HL-60 (cell line): ENCODE measurements at places on chromosomes 11 and 22.

- DNase-seq = no peak
Measured at GRCh38 chr11:77147668-77148321, 19.7 kb downstream of the MYO7A start.

DNA sequence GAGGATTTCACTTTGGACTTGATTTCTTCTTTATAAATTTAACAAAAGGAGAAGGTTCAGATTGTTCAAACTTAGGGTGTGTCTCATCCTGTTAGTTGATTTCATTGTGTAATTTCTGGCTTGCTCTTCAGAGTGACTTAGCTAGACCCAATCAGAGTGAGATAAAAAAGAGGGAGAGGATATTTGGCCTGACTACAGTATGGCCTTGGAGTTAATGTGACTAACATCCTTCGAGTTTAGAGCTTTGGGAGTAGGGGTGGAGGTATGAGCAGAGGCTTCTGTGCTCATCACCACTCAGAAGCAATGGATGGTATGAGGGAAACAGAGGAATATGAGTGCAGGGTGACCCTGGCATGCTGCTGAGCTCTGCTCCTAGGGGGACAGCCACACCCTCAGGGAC lies 114.2 kb downstream of the ME3 start:
- DNase-seq = no peak

DNA sequence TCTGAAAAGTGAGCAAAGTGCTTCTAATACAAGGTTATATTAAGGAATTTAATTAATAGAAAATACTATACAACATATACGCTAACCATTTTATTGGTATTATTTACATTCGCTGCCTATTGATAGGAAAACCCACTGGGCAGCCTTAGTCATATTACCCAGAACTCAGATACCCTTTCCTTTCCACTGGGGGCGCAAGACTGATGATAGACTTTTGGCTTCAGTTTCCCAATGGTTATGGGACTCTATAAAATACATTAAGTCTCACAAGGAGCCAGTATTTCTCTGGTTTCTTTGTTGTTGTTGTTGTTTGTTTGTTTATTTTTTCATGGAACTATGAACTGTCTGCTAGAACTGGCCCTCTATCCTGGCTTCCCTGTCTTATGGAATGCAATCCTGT lies 471.1 kb upstream of the KIRREL3 start:
- DNase-seq = no peak

GRCh38 chr22:50705851-50706351 lies 32.1 kb upstream of the ACR start:
- no peak for DNase-seq

- no peak for DNase-seq
Measured at GRCh38 chr11:18590571-18590970, 2.0 kb upstream of the UEVLD start.

GRCh38 chr11:115767047-115767802 lies 263.0 kb upstream of the CADM1 start:
- DNase-seq = no peak

- no peak for DNase-seq
Measured at GRCh38 chr11:58580311-58580710, 1.4 kb downstream of the ZFP91 start.

DNA sequence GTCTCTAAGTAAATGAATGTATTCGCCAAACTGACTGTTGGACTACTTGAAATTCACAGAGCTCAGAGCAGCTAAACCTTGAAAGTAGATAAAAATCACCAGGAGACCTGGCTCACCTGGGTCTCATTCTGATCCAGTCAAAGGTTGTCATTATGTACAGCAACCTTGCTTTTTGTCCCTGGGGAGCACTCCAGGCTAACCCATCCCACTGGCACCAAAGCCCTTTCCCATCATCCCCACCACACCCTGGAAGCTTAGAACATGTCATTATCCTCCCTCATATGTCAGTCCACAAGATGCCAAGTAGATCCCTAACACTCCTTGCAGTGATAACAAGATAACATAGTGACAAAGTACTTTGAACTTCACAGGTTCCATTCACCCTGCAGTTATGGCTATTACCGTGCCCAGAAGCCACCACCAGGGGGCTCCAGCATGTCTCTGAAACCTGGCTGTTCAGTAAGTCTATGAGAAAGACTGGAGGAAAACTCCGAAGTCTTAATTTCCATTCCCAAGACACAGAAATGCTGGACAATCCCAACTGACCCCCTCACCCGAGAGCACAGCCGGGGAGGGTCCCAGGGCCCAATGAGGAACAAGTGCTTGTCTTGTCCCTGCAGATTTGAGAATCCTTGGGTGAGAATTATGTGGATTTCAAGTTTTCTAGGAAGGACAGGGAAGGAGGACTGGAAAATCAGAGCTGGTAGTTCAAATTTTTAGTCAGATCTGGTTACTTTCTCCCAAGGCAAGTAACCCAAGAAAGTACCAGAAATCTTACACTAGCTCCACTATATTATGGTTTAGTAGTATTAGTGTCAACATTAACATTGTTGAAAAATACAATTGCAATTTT lies 43.0 kb upstream of the USP47 start:
- peak; percentile 72 for DNase-seq

DNA sequence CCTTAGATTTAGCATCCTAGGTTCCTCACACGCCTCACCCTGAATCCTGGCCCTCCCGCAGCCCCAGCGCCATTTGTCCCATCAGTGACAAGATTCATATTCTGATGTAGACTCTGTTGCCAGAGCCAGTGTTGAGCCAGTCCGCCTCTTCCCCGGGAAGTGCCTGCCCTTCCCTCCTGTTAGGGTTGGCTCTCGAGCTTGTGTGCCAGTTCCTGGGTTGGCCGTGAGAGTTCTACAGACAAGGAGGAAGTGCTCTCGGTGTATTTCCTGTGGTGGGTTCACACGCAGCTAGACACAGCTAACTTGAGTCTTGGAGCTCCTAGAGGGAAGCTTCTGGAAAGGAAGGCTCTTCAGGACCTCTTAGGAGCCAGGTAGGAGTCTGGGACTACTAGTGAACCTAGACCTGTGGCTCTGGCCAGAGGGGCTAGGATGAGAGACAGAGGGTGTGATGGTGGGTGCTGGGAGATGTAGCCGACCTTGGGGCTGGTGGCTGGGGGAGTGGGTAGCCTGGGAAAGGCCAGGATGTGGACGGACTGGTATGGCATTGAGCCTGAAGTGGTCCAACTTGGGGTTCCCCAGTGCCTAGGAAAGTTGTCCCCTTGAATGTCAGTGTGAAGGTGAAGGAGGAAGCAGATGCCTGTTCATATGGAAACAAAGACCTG lies at the start of gene IL18BP:
TSS of gene IL18BP (plus strand) at position 261 of the 662 bp plus-strand sequence. CDS start 1,076 bp downstream, outside the sequence.
- DNase-seq = peak; percentile 61

DNA sequence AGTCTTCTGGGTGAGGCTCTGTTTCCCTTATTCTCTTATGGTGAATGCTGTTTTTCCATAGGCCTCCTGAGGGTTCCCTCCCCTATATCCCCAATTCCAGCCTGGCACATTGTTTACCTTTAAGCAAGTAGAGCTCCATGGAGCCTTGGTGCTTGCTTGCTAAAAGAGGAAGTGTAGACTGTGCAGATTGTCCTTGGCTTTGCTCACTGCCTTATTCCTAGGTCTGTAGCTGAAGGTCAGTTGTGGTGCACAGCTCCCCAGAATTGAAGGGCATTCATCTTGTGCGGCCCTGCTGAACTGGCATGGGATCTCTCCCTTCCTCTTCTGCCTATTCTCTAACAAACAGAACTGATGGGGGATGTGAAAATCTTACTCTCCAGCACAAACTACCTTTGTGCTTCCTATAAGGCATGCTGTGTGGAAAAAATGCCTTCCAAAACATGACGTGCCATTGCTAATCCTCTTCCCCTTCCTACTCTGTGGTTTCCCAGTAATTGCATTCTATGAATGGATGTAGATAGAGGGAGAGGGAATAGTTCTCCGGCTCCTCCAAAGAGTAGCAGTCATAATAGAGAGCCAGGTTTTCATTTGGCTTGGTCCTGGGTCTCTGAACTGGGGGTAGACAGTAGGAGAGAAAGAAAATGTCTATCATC lies 34.2 kb upstream of the PLET1 start:
- peak; percentile 69 for DNase-seq

- no peak for DNase-seq
Measured at GRCh38 chr11:66291303-66291705, 390 bp upstream of the TMEM151A start.

DNA sequence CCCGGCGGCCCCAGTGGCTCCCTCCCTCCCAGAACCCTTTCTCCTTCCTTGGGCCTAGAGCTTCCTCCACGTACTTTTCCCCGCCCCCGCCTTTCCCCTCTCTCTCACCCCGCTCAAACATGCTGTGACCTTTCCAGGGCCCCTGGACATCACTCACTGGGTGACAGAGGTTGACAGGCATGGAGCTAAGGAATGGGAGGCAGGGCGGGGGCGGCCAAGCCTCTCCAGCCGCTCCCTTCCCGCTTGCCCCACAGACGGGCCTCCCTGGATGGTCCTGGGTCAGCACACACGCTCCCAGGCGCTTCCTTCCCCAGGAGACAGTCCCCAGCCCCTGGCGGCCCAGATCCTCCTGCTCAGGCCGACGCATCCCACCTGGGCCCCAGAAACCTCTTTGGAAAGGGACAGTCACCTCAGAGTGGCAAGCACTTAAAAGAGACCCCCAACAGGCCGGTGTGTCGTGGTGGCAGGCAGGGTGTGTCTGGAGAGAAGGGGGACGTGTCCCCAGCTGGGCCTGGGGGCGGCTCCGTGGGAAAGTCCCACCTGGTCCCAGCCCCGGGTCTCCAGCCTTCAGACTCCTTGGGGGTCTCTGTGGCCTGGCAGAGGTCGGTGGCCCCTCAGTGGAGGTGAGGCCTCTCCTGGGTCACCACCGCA lies 8.8 kb downstream of the H19 start:
- DNase-seq = no peak
